ENCODE measurements at places on chromosomes 5 and 9. TPM values are rescaled to one million over a fixed set of nuclear protein-coding genes. Genes with fewer than 3 reads are reported as not detected.

Gene ENHO
- total RNA-seq = 33.3 TPM

Gene FOXD1
- 2.6 TPM for total RNA-seq

DNA sequence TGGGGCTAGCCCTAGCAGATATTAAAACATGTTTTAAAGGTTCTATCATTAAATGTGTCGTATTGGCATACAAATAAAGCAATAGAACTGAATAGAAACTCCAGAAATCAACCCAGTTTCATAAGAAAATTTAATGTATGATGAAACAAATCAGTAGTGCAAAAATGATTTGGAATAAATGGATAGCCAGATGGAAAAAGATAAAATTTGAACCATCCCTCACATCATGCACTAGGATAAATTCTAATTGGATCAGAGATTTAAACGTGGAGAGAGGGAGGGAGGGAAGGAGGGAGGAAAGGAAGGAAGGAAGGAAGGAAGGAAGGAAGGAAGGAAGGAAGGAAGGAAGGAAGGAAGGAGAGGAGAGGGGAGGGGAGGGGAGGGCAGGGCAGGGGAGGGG is 235.3 kb downstream of the SEC61B start:
- no peak for DNase-seq

DNA sequence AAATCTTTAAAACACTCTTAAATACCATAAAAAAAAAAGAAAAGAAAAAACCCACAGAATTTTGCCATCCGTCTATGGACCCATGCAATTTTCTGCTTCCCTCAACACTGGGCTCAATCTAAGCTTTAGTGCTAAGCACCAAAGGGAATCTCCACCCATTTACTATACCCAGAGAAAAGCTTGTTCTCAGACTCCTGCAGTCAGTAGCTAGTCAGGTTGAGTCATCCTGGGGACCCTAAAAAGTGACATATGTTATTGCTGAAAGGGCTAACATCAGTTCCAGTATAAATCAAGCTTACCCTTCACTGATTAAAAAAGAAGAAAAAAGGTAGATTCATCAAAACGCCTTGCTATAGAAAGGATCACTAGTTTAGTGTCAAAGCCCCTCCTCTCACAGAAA is 177.6 kb downstream of the MUSK start:
- no peak for DNase-seq

DNA sequence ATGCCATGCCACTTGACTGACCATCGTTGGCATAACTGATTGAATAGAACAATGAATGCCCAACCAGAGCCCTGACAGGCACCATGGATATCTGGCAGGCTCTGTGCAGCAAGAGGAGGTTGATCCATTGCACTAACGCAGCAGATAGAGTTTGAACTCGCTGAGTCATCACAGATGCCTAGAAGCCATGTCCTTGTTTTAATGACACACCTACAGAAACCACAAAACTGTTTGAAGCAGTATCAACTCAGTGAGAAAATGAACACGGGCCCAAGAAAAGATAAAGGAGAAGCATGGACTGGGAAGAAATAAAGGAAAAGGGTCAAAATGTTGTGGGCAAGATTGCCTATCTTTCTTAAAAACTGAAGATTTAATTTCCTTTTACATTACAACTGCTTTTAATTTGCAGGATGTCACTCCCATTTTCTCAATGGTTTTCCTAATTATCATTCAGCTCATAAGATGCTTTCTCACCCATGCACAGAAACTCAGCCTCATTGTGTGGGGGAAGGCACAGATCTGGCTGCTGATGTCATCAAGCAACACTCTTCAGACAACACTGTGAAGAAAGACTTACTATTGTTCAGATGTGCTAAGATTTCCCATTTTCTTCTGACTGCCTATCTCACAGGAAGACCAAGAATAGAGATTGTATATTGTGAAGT is 129.0 kb downstream of the PIK3R1 start:
- no peak for DNase-seq

DNA sequence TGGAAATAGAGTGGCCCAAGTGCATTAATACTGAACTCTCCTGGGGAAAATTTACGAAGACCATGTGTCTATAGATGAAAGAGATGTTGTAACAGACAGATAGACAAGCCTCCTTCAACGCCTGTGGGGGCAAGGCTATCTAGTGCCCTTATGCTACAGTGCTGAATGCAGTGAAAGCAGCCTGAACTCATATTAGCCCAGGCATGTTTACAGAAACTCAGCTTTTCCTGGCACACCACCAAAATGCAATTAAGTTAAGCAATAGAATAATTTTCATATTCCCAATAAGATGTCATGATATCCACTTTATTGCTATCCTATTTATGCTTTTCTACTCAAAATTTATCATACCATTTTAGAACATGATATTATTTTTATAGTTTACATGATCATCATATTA is 277.0 kb downstream of the DIRAS2 start:
- no peak for DNase-seq

DNA sequence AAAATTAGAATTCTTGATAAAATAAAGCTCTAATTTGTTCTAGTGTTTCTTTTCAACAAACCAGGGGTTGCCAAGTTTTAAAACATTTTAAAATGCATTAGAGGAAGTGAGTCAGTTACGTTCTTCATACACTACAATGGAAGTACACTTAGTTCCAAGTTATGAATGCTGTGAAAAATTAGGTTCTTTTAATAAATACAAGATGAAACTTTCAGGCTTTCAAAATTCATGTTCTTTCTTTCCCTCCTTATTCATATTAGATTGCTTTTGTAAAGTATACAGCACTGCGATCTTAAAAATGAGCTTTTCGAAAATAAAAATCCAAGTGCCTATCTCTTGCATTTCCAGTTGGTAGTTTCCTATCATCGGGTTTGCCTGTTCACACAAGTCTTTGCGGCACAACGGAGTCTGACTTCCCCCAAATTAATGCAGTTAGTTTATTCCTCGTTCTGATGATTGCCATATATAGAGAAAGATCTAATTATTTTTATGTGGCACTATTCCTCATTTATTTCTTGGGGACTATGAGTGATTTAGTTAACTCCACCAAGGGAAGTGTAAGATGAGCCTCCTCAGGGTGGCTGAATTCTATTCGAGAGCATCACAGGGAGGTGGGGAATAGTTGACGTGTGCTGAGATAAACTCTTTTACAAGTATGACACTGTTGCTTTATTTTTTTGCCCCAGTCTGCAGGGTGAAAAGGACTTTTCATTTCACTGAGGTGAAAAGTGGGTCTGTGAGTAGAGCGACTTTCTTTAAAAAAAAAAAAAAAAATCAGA is 238.2 kb downstream of the CD180 start:
- no peak for DNase-seq

DNA sequence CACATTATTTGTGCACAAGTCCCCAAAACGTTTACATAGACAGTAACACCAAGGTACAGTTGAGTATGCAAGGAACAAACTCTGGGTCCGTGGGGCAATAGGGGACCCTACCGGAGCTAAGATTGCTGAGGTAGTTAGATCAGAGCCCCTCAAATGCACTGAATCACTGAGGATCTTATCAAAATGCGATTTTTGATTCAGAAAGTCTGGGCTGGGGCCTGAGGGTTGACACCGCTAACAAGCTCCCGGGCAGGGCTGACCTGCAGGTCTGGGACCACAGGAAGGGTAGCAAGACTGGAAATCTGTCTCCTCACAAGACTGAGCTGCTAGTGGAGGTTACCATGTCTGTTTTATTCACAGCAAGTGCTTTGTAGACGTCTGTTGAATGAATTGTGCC is 1.8 kb upstream of the IL3 start:
- DNase-seq = peak; percentile 14

DNA sequence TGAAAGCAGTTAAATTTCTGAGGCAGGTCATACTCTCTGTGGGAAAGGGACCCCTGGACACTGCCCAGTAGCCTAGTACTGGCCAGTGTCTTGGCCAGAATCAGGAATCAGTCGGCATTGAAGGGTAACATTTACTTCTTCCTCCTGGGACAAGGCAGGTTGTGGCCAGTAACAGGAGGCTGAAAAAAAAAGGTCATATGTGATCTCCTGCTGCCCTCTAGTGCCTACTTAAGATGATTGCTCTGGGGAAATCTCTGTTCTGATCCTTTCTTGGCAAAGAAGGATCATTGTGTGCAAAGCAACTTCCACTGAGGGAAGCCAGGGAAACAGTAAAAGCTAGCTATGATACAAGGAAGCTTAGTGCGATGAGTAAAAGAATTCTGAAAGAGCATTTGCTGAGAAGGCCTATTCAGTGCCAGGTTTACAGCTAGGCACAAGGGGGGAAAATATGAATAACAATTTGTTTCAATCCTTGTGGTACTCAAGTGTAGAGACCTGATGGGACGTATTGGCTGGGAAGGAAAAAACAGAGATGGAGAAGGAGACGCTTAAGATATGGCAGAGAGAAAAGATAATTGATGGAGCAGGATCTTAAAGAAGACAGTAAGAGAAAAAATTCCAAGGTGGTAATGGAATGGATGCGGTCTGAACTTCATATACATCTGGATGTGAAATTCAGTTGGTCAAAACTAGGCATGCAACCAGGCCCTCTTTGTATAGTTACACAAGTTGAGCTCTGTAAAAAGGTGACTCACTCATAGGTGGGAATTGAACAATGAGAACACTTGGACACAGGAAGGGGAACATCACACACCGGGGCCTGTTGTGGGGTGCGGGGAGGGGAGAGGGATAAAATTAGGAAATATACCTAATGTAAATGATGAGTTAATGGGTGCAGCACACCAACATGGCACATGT is 25.8 kb upstream of the TRIM32 start:
- DNase-seq = peak; percentile 48

Gene SHOC1
- total RNA-seq = not detected

GRCh38 chr9:124197177-124198095 is 60.3 kb upstream of the NEK6 start:
- no peak for DNase-seq

Gene MYOZ3
- 8.1 TPM for total RNA-seq

Gene BTNL9
- total RNA-seq = 0.31 TPM

- DNase-seq = no peak
Observed at GRCh38 chr9:126413391-126414068, 86.9 kb downstream of the MVB12B start.

DNA sequence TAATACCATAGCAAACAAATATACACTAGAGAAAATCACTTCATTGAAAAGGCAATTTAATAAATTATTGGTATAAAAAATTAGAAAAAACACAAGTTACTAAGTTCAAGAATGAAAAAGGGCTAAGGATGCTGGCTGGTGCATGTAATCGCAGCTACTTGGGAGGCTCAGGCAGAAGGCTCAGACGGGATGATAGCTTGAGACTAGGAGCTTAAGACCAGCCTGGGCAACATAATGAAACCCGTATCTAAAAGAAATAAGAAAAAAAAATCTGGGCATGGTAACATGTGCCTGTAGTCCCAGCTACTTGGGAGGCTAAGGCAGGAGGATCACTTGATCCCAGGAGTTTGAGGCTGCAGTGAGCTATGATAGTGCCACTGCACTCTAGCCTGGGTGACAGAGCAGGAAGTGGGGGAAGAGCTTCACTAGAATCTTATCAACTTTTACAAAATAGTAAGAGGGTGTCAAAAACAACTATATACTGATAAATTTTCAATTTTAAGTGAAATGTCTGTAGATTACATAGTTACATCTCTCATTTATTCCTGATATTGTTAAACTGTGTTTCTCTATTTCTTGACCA is 42.2 kb upstream of the PPP2CA start:
- no peak for DNase-seq

Gene RALGPS1
- 8.8 TPM for total RNA-seq

- no peak for DNase-seq
Observed at GRCh38 chr9:125886365-125886764, 139.2 kb downstream of the PBX3 start.

Data from H7 (cell line).